ENCODE measurements at places on chromosomes 12 and 14.

GRCh38 chr12:49796606-49797448 lies 31.4 kb downstream of the NCKAP5L start:
- H3K4me3 ChIP-seq: no peak overlapping the region
- no peak overlapping the region for H3K27ac ChIP-seq
- no peak for DNase-seq
- no peaks in the 10 kb centered on the region for H3K36me3 ChIP-seq
- H3K4me1 ChIP-seq: no peaks in the 10 kb centered on the region
- no peaks in the 10 kb centered on the region for H3K27me3 ChIP-seq

GRCh38 chr14:23386999-23387398 lies 10.2 kb downstream of the CMTM5 start:
- H3K27me3 ChIP-seq: peaks cover 6% of the 10 kb centered on the region
- no peak overlapping the region for H3K27ac ChIP-seq
- no peaks in the 10 kb centered on the region for H3K36me3 ChIP-seq
- H3K4me3 ChIP-seq: no peak overlapping the region
- DNase-seq: no peak
- no peaks in the 10 kb centered on the region for H3K4me1 ChIP-seq

DNA sequence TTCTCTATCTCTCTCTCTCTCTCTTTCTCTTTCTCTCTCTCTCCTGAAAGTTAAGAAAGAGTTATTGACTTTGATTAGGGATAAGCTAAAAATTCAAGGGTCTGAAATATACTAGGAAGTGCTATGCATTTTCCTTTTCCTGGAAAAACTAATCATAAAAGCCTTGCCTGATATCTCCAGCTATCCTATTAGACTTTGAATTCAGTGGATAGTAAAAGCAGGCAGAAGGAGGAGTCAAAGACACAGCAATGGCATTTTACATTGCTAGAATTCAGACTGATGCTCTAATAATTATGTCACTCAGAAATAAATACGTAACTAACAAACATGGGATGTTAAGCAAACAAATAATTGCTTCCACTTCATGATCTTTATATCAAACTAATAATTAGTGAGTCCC lies 272.0 kb downstream of the SSPN start:
- DNase-seq: no peak
- no peaks in the 10 kb centered on the region for H3K27me3 ChIP-seq
- H3K4me1 ChIP-seq: no peaks in the 10 kb centered on the region
- H3K4me3 ChIP-seq: no peak overlapping the region
- H3K27ac ChIP-seq: no peak overlapping the region

- no peak overlapping the region for H3K27ac ChIP-seq
- no peaks in the 10 kb centered on the region for H3K27me3 ChIP-seq
- H3K4me3 ChIP-seq: no peak overlapping the region
- no peaks in the 10 kb centered on the region for H3K36me3 ChIP-seq
Observed at GRCh38 chr14:75514673-75515628, 7.3 kb upstream of the BATF start.

DNA sequence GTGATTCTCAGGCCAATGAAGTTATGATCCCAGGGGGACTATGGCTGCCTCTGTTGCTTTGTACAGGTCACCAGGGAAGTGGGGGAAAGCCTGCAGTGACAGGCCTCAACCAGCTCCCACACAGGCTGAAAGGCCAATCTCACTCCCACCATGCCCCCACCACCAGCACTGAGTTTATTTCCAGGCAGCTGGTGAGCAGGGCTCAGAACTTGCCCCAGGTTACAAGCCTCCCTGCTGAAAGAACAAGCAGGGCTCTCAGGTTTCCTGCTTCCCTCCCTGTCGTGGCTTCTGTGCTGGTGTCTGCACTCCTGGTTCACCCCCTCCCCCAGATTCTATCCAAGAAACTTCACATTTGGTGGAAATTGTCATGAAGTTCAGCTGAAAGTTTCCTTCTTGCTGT lies 260.3 kb downstream of the CCDC59 start:
- no peaks in the 10 kb centered on the region for H3K4me1 ChIP-seq
- H3K27me3 ChIP-seq: no peaks in the 10 kb centered on the region
- H3K27ac ChIP-seq: no peak overlapping the region
- H3K36me3 ChIP-seq: no peaks in the 10 kb centered on the region
- DNase-seq: no peak
- no peak overlapping the region for H3K4me3 ChIP-seq

GRCh38 chr12:119249383-119250155 lies 70.8 kb downstream of the HSPB8 start:
- DNase-seq: no peak
- no peak overlapping the region for H3K4me3 ChIP-seq
- H3K27me3 ChIP-seq: peaks cover 28% of the 10 kb centered on the region
- no peak overlapping the region for H3K27ac ChIP-seq

Data from HCT116 (cell line).